ENCODE measurements at places on chromosomes 1 and 21.
A peak's percentile ranks its signal among the peaks of the same experiment; 100 is the strongest.

- no peak for DNase-seq
Measured at GRCh38 chr1:70504821-70505193, 93.7 kb downstream of the CTH start.

- no peak for DNase-seq
Measured at GRCh38 chr1:232011961-232012360, 385.4 kb downstream of the DISC1 start.

- no peak for DNase-seq
Measured at GRCh38 chr1:93595266-93595665, 86.4 kb downstream of the BCAR3 start.

- no peak for DNase-seq
Measured at GRCh38 chr1:207815913-207816291, 64.0 kb downstream of the CD46 start.

- peak; percentile 79 for DNase-seq
Measured at GRCh38 chr1:111733183-111733991, 5.8 kb downstream of the INKA2 start.

GRCh38 chr21:44418108-44418875, 37.0 kb upstream of the LRRC3 start:
- DNase-seq = peak; percentile 30

GRCh38 chr1:31891280-31891679, 46.9 kb downstream of the PTP4A2 start:
- DNase-seq = no peak

- DNase-seq = no peak
Measured at GRCh38 chr1:18836654-18837053, 22.8 kb downstream of the TAS1R2 start.

GRCh38 chr1:31154000-31154631, 85.6 kb downstream of the NKAIN1 start:
- no peak for DNase-seq

All from Right ventricle myocardium superior (tissue), 1 donor.